NCI-H187 (cell line): ENCODE measurements at places on chromosomes 7 and 10.

- DNase-seq, result no peak
These were observed 84.1 kb upstream of the LRRC4 start for GRCh38 chr7:128115336-128115820.

DNA sequence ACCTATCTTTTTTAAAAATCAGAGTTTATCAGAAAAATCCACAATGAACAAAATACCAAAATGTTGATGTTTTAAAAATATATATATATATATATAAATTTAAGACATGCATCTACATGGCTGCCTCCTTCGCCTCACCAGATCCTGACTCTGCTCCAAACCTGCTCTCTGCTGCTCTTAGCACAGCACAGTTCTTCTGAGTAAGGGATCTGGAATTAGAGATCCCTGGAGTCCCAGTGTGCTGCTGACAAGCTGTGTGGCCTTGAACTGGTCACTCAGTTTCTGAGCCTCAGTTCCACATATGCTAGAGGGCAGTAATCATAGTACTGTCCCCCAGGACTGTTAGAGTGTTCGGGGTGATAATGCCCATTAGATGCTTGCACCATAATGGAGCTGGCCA is 53.1 kb upstream of the AQP1 start:
- DNase-seq, result no peak

- DNase-seq, result no peak
These were observed 6.1 kb downstream of the NPY start for GRCh38 chr7:24290004-24290641.

- no peak for DNase-seq
These were observed 25.2 kb downstream of the VCL start for GRCh38 chr10:74022926-74023629.

GRCh38 chr10:127715782-127716378 is 21.1 kb upstream of the FOXI2 start:
- no peak for DNase-seq

DNA sequence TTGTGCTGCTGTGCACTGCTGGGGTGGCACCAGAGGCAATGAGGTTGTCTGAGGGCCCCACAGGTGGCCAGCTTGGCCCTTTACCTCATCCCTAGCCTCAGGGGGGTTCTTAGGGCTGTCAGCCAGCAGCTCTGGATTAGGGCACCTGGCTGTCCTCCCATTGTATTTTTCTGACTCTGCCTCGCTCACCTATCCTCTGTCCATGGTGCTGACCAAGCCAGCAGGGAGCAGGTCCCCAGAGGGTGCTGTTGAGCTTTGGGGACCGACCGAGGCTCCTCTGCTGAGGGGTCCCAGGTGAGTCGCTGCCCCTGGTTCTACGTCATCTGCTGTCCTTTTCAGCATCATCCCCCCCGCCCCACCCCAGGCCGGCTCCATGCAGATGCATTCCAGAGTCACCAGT is 32.1 kb upstream of the ZNF735 start:
- DNase-seq, result no peak

GRCh38 chr7:137547485-137547884 is 204.0 kb upstream of the PTN start:
- no peak for DNase-seq

GRCh38 chr7:4682621-4683042 is 537 bp downstream of the FOXK1 start:
- DNase-seq, result no peak

GRCh38 chr10:56728349-56728748 is 367.3 kb upstream of the ZWINT start:
- DNase-seq, result no peak

GRCh38 chr7:107404740-107405537 is 64.9 kb upstream of the GPR22 start:
- no peak for DNase-seq

GRCh38 chr7:604884-605531 is 85.4 kb upstream of the PDGFA start:
- no peak for DNase-seq

GRCh38 chr7:1404898-1405548 is 54.2 kb downstream of the MICALL2 start:
- no peak for DNase-seq

GRCh38 chr7:33157781-33158180 is 28.4 kb downstream of the BBS9 start:
- DNase-seq, result no peak

GRCh38 chr7:51126324-51126723 is 190.3 kb downstream of the COBL start:
- no peak for DNase-seq

DNA sequence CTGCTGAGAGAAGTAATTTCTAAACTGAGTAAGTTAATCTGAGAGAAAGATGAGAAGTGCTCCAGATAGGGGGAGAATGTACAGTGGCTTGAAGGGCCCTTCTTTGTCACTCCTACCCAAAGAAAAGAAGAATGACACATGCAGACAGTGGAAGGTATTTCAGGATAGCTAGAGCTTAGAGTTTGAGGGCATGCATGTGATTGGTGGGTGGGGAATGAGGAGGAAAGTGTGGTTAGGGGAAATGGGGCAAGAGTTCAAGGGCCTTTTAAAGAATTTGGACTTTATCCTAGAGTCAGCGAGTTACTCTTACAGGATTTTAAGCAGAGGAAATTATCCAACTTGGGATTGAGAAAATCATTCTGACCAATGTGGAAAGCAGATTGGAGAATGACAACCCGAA is 50.0 kb downstream of the ANLN start:
- no peak for DNase-seq

DNA sequence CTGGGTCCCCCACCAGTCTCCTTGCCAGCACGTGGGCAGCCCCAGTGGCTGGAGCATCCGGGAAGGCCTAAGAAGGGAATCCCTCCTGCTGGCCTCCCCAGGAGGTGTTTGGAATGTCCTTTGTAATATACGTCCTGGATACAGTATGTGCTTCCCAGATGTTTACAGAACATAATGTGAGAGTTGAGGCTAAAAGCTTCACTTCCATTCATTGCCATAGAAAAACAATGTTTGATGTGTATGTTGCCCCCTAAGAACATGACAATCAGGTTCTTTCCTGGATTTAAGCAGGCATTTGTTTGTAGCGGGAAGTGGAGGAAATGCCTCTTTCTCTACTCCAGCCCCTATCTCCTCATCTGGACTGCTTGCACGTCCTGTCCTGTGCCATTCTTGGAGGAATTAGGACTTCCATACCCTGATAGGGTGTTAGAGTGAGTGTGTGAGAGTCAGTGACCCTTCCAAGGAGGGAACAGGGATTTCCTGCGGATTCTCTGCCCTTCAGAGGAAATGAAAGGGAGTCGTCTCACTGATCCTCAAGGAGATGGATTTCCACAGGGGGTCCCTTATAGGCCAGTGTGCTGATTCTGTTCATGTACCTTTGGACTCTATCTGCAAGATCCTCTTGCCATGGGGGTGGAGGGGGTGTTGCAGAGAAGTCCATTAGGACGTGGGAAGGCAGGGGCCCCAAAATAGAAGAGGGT is 1.2 kb downstream of the IGFBP1 start:
- DNase-seq, result no peak

- DNase-seq, result no peak
These were observed 79.2 kb downstream of the C7orf25 start for GRCh38 chr7:42832667-42833066.

GRCh38 chr10:69492746-69493462 is 41.6 kb downstream of the TSPAN15 start:
- DNase-seq, result no peak

DNA sequence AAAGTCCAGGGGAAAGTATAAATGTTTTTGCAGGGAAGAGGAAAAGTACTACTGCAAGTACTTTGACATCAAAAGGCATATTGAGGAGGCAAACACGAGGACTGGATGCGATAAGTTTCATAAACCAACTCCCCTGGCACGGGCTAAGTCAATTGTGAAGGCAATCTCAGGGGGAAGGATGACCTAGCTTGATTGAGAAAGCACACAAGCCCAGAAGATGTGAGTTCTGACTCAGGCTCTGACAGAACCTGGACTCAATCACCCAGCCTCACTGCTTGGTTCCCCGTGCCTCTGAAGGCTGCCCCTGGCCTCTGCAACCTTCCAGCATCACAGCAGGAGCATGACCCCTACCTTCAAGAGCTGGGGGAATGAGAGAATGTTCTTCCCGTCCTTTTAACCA is 93.2 kb upstream of the ZNF438 start:
- no peak for DNase-seq

GRCh38 chr10:13340626-13341376 is 7.3 kb downstream of the SEPHS1 start:
- no peak for DNase-seq

DNA sequence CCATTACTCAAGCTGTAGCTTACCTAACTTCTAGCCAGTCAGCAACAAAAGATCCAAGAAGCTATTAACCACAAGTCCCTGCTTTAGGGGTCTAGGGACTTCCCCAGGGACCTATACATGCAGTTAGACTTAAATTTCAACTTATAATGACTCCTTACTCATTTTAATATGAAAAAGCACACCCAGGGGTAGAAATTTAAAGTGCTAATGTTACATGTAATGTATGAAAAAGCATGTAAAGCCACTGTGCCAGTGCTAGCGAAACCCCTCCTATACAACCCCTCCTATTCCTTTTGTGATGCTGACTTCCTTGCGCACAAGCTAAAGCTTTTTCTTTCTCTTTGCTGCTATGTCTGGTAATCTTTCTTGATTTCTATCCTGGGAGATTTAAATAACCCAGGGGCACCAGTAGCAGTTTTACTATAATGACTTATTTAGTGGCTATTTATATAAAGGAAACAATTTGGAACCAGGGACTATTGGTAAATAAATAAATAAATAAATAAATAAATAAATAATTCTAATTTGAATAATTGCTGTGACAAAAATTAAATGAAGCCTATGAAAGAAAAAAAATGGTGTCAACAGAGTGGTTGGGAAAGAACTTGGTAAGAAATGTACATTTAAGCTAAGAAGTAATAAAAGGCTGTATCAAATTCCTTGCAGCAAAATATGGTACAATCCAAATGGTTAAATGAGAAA is 110.5 kb upstream of the MAGI2 start:
- no peak for DNase-seq

DNA sequence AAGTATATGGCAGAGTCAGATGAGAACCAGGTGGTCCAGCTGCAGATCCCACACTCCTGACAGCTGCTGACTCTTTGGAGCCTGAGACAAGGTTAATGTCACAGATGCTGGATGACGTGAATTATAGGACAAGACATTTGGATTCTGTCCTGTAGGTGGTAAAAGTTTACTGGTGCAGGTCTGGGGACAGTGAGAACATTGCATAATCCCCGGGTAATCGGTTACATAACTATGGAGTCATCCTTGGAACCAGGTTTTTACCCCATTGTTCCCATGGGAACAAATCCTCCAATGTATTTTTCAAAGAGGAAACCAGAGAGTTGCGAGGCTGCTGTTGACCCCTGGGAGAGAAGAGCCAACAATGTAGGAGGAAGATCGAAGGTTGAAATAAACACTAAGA is 27.5 kb upstream of the ZCCHC24 start:
- no peak for DNase-seq

- DNase-seq, result no peak
These were observed 22.0 kb downstream of the PDIA4 start for GRCh38 chr7:149006345-149006725.

- DNase-seq, result no peak
These were observed 6.1 kb upstream of the PDGFA start for GRCh38 chr7:525740-526139.

DNA sequence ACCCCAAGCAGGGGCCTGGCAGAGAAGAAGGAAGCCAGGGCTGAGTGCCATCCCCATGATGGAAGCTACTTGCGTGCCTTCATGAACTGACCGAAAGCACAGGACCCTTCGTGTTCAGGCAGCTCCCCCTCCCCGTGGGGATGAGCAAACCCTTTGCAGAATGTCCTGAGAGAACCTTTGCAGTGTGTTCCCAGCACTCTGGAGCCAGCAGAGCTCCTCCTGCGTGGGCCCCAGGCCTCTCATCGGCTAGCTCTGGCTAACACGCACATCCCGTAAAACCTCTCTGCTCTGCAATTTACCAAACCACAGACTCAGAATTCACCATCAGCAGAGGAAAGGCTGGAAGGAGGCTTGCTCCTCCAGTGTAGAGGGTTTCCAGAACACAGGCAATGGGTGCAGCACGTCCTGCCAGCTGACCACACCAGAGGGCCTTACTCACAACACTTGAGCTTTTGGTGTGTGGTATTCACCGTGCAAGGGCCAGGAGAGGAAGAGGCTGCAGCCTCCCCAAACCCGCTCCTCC is 3.1 kb downstream of the SH3PXD2A start:
- no peak for DNase-seq

DNA sequence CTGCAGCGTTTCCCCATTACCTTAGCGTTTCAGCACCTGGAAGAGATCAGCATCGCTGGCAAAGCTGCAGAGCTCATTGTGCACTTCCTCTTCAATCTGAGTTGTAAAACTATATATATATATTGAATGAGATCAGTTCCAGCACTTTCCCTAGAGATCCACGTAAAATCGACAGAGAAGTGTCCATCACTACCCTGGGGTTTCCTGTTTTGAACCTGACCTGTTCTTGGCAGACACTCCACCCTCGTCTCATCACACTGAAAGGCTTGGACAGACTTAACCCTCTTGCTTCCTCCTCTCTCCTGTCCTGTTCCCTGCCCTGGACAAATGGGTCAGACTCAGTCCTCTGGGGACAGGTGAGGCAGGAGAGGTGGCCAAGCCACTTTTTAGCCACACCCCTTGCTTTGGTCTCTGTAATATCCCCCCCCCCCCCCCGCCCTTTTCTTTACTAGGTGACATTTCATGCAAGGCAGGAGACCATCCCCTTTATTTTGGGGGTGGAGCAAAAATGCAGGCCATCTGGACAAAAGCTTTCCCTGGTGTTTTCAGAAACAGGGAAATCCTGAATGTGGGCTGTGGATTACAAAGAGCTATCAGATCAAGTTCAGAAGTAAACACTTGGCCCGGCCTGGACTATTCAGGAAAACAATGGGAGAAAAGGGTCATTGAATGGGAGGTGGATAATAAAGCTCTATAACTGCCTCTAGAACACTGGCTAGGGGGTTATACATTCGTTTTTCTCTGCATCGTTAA is 83.7 kb upstream of the KDM7A start:
- peak; percentile 55 for DNase-seq

- DNase-seq, result no peak
These were observed 12.0 kb upstream of the RHOBTB1 start for GRCh38 chr10:60955957-60956425.

- no peak for DNase-seq
These were observed 122.5 kb downstream of the FAM53B start for GRCh38 chr10:124621637-124622036.

GRCh38 chr10:129694691-129695243 is 227.7 kb downstream of the MGMT start:
- no peak for DNase-seq

DNA sequence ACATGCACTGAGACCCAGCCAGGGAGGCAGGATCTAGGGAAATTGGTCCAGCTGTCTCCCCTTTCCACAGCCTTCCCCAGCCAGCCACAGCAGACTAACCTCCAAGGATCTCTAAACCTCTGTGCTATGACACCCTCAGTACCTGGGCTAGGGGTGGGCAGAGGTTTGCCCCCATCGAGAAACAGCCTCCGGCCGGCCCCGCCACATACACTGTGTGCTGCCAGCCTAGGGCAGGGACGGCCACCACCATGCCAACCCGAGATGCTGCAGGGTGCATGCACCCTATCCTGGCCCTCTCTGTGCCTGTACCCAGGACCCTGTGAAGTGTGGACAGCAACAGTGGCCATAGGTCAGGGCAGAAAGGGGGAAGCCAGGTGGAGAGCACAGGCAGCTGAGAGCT is 58.1 kb downstream of the PARP12 start:
- no peak for DNase-seq
